ENCODE measurements at places on chromosomes 3 and 15.

DNA sequence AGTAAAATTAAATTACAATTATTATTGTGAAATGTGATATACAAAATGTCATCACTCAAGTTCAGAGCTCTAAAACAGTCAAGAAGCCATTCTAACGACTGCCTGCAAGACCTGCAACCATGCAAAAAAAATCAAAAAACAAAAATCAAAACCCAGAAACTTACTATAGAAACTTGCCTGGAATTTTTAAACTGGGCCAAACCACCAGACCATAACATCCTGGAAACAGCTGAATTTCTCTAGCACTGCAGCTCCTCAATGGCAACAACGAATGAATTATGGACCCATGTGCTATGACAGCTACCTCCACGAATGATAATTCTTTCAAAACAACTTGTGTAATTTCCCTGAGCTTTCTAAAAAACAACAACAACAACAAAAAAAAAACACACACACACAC, 130.0 kb upstream of the KCNMB2 start:
- DNase-seq, result no peak

DNA sequence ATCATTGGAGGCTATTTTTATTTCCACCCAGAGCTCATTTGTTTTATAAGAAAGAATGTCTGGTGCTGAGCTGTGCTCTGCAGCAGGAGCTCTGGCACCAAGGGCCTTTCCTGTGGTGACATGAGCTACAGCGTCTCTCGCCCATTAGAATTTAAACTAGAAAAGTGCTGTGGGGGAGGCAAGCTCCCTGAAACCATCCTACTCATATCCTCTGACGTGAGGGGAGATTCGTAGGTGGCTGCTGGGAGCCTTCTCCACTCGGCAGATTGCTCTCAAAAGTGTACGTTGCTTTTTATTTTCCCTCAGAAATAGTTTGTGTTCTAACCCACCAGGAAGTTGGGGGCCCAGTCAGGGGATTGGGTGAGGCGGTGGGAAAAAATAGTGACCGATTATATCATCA, 76.3 kb upstream of the ARHGEF3 start:
- no peak for DNase-seq

DNA sequence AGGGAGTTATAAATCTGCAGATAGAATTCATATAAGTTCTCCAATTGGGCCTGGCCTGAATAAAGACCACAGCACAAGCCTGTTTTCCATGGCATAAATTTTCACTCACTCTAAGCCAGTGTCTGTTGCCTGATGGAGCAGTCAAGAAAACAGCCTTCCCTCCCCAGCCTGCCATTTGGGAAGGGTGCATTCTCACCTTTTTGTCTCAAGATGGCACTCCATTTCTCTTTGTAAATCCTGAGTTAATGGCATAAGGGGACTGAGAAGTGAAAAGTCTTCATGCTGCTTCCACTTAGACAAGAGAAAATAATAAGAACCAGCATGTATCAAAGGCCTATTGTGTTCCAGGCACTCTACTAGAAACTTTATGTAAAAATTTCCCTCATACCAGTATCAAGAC, 115.6 kb upstream of the MANF start:
- DNase-seq, result no peak

- no peak for DNase-seq
Observed at GRCh38 chr3:195337747-195338146, 66.8 kb upstream of the XXYLT1 start.

DNA sequence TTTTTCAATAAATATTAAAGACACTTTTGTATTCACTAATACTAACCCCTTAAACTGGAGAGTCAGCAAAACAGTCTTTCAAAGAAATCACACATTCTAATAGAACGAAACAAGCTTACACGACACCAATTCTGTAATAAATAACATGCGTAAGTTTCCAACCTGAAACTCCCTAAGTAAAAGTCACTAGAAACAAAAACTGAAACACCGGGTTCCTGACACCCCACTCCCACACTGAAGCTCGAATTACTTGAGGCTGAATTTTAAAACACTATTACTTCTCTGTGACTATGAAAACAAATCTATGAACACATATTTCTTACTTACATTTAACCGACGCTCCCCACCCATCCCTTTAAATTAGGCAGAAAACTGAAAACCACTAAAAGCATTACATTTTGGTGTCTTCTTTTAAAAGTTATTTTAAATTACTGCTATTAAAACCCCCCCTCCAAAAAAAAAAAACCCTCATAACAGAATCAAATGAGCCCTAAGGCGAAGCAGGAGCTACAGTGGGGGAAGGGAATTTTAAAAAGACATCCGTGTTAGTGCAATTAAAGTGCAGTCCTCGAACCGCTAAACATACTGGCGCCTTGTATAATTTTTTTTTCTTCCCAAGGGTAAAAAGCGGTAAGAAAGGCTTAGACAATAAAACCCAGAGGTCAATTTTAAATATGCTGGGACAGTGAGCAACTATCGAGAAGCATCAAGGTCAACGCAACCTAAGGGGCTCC, 878 bp downstream of the SPPL2A start:
- peak; percentile 4 for DNase-seq

GRCh38 chr15:88799341-88799740, 3.9 kb upstream of the ACAN start:
- no peak for DNase-seq

GRCh38 chr3:70137366-70137765, 137.8 kb downstream of the SAMMSON start:
- DNase-seq, result no peak
